ENCODE measurements at places on chromosomes 13 and 19.

- peaks cover 23% of the 10 kb centered on the region for H3K4me1 ChIP-seq
- DNase-seq, result no peak
- H3K27ac ChIP-seq, result no peak overlapping the region
These were observed 4.2 kb upstream of the CILP2 start for GRCh38 chr19:19533841-19534240.

GRCh38 chr13:79919091-79919490 is 421.8 kb downstream of the SPRY2 start:
- H3K4me1 ChIP-seq, result no peaks in the 10 kb centered on the region
- H3K36me3 ChIP-seq, result no peaks in the 10 kb centered on the region
- H3K27ac ChIP-seq, result no peak overlapping the region
- DNase-seq, result no peak

GRCh38 chr13:71685072-71685471 is 181.9 kb downstream of the DACH1 start:
- no peaks in the 10 kb centered on the region for H3K27me3 ChIP-seq
- DNase-seq, result no peak
- no peaks in the 10 kb centered on the region for H3K4me1 ChIP-seq
- H3K27ac ChIP-seq, result no peak overlapping the region
- no peak overlapping the region for H3K4me3 ChIP-seq

GRCh38 chr13:112733661-112734379 is 44.0 kb downstream of the ATP11A start:
- H3K4me3 ChIP-seq, result no peak overlapping the region
- H3K4me1 ChIP-seq, result no peaks in the 10 kb centered on the region
- H3K36me3 ChIP-seq, result peaks cover 3% of the 10 kb centered on the region
- H3K27ac ChIP-seq, result no peak overlapping the region
- no peaks in the 10 kb centered on the region for H3K27me3 ChIP-seq

DNA sequence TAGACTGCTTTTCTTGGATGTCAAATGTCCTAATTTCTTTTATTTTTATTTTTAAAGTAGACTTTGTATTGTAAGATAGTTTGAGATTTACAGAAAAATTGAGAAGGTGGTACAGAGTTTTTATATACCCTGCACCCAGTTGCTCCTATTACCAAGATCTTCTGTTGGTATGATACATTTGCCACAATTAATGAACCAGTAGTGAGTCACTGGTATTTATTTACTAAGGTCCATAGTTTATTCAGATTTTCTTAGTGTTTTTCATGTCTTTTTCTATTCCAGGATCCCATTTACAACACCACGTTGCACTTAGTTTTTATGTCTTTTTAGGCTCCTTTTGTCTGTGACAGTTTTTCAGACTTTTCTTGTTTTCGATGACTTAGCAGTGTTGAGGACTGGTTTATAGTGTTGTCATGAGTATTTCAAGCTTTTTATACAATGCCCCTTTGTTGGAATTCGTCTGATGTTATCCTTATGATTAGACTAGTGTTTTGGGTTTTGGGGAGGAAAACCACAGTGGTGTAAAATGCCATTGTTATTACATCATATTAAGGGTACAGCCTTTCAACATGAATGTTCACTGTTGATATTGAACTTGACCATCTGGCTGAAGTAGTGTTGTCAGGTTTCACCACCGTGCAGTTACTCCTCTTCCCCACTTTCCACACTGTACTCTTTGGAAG is 35.9 kb downstream of the COG3 start:
- H3K27ac ChIP-seq, result no peak overlapping the region
- DNase-seq, result no peak
- no peaks in the 10 kb centered on the region for H3K4me1 ChIP-seq

- H3K27me3 ChIP-seq, result no peaks in the 10 kb centered on the region
- H3K4me3 ChIP-seq, result no peak overlapping the region
- no peak for DNase-seq
- H3K4me1 ChIP-seq, result peaks cover 21% of the 10 kb centered on the region
These were observed 2.9 kb downstream of the DDX49 start for GRCh38 chr19:18922228-18922985.

DNA sequence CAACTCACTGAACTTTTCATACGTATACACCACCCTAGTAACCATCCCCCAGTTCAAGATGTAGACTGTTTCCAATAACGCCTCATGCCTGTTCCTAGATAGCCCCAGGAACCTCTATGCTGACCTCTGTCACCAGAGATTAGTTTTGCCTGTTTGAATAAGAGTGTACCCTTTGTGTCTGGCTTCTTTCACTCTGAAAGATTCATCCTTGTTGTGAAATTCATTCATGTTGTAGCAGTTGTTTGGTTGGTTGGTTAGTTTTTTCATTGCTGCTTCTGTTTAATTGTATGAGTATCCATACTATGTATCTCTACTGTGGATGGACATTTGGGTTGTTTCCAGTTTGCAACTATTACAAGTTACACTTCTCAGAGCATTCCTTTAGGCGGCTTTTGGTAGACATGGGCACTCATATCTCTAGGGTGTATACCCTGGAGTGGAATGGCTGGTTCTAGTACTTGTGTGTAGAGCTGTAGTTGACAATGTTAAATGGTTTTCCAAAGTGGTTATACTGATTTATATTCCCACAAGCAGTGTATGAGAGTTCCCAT is 1.6 kb downstream of the RNASEH2B start:
- H3K4me3 ChIP-seq, result peak overlapping the region; percentile 87
- H3K36me3 ChIP-seq, result no peaks in the 10 kb centered on the region
- no peak for DNase-seq
- H3K27me3 ChIP-seq, result no peaks in the 10 kb centered on the region
- H3K27ac ChIP-seq, result peak overlapping the region; percentile 95
- H3K4me1 ChIP-seq, result peaks cover 21% of the 10 kb centered on the region

- no peak overlapping the region for H3K4me3 ChIP-seq
- H3K4me1 ChIP-seq, result no peaks in the 10 kb centered on the region
- no peak for DNase-seq
- no peaks in the 10 kb centered on the region for H3K27me3 ChIP-seq
- H3K27ac ChIP-seq, result no peak overlapping the region
- H3K36me3 ChIP-seq, result no peaks in the 10 kb centered on the region
These were observed 106.0 kb upstream of the CSNK1A1L start for GRCh38 chr13:37211487-37211886.

DNA sequence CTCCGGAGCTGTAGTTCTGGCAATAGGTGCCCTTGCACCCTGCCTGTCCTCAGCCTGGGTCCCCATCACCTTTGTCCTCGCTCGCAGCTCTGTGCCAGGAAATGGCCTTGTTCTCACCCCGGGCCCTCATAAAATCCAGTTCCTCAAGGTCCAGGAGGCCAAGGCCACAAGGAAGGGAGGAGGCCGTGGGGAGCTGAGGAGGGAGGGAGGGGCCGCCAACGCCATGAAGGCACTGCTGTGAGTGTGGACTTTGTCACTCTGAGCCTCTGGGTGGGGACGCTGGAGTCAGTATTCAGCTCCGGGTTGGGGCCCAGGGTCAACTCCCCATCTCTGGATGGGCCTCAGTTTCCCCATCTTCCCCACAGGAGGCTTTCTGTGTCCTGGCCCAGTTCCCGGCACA is 9.2 kb upstream of the GNA11 start:
- no peak overlapping the region for H3K27ac ChIP-seq
- H3K4me3 ChIP-seq, result no peak overlapping the region
- H3K36me3 ChIP-seq, result no peaks in the 10 kb centered on the region
- no peak for DNase-seq
- no peaks in the 10 kb centered on the region for H3K27me3 ChIP-seq

DNA sequence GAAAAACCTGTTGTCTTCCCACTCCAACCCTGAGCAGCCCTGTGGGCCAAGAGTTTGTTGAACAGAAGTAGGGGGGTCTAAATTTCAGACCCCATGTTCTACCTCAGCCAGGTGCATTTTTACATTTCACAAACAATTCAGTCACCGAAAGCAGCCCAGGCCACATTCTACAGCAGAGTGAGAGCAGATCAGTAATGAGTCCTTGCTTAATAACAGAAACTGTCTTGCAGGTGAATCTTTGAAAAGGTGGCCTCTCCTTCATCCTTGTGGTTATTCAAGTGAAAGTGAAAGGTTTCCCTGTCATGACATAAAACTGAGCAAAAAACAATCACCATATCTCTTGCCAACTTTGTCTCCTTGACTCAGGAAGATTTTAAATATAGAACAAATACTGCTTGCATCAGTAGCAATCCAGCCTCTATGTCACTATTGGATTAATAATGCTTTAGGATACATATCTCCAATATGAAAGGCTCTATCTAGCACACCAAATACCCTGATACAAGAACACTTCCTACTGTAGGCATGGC is 670.2 kb downstream of the DIAPH3 start:
- no peak for DNase-seq
- H3K4me3 ChIP-seq, result no peak overlapping the region
- no peaks in the 10 kb centered on the region for H3K27me3 ChIP-seq
- no peaks in the 10 kb centered on the region for H3K36me3 ChIP-seq
- H3K27ac ChIP-seq, result no peak overlapping the region
- no peaks in the 10 kb centered on the region for H3K4me1 ChIP-seq

- H3K4me1 ChIP-seq, result no peaks in the 10 kb centered on the region
- DNase-seq, result no peak
- no peak overlapping the region for H3K27ac ChIP-seq
- no peaks in the 10 kb centered on the region for H3K36me3 ChIP-seq
- no peaks in the 10 kb centered on the region for H3K27me3 ChIP-seq
These were observed 112.0 kb downstream of the TBC1D4 start for GRCh38 chr13:75369981-75370380.

DNA sequence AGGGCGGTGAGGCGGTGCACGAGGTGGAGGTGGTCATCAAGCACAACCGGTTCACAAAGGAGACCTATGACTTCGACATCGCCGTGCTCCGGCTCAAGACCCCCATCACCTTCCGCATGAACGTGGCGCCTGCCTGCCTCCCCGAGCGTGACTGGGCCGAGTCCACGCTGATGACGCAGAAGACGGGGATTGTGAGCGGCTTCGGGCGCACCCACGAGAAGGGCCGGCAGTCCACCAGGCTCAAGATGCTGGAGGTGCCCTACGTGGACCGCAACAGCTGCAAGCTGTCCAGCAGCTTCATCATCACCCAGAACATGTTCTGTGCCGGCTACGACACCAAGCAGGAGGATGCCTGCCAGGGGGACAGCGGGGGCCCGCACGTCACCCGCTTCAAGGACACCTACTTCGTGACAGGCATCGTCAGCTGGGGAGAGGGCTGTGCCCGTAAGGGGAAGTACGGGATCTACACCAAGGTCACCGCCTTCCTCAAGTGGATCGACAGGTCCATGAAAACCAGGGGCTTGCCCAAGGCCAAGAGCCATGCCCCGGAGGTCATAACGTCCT is 9.4 kb upstream of the PROZ start:
- H3K36me3 ChIP-seq, result no peaks in the 10 kb centered on the region
- peaks cover 19% of the 10 kb centered on the region for H3K4me1 ChIP-seq
- DNase-seq, result no peak
- H3K27me3 ChIP-seq, result no peaks in the 10 kb centered on the region

DNA sequence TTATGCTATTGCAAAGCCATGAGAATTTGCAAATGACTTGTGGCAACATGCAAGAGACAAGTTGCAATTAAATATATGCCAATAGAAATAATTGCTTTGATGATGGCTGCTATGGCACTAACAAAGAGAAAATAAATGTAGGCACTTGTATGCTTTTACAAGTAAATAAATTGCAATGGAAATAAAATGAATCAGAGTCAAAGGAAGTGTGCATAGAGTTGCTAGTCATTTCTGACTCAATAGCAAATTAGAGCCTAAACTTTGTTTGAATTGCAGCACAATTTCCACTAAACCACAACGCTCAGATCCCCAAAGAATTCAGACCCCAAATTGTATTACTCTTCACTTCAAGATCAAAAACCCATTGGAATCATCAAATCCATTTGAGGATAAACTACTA is 792.1 kb upstream of the ARGLU1 start:
- no peaks in the 10 kb centered on the region for H3K4me1 ChIP-seq
- no peak overlapping the region for H3K4me3 ChIP-seq

DNA sequence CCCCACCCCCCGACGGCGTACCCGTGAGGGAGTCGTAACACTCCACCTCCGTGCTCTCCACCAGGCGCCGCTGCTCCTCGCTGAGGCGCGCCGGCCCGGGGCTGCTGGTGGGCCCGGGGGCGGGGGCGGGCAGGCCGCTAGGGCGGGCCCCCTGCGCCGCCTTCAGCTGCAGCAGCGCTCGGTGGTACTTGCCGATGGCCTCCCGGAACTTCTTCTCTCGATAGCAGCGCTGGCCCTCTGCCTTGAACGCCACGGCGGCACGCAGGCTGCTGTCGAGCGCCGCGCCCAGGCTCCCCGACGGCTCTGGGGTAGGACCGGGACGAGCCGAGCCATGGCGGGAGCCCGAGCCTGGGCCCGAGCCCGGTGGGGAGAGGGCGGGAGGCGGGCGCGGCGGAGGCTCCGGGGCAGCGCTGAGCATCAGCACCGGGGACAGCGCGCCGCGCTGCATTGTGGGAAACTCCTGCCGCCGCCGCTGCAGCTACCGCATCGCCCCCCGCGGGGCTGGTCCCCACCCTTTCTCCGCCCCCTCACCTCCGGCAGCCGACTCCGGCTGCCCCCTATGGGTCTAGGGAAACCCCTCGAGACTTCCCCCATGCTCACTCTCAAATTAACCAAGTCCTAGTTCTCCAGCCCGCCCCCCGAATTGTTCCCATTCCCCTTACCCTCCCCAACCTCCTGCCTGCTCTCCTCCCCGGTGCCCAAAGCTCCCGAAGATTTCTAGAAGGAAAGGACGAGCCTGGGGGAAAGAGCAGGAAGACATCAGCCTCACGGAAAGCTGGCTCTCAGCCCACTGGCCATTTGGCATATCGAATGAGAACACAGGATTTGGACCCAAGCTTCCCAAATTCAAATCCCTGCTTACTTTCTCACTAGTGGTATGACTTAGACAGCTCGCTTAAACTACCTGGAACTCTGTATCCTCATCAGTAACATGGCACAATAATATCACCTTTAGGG is at the start of gene TTC9B:
Gene TTC9B (minus strand): TSS at position 451 of the 957 bp plus-strand sequence. CDS start 3 bp downstream, at position 448.
- no peak within 1 kb of the TSS for H3K27ac ChIP-seq
- peaks cover 7% of the 10 kb centered on the region for H3K4me1 ChIP-seq
- H3K4me3 ChIP-seq, result no peak within 1 kb of the TSS
- H3K27me3 ChIP-seq, result peaks cover 28% of the 10 kb centered on the region

DNA sequence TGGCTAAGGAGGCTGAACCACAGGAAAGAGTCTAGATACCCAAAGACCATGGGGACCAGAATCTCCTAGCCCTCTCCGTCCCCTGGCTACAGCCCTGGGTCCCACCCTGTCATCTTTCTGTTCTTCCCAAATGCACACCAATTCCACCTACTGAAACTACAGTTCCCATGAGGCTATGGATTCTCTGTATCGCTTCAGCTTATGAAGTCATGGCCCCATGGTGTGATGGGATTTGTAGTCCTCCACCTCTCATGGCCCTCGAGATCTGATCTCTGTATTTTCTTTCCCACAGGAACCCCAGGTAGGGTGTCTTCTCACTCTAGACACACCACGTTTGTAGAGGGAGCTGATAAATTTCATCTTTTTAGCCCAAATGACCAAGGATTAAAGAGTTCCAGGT is 11.8 kb downstream of the PTPRH start:
- H3K36me3 ChIP-seq, result no peaks in the 10 kb centered on the region
- H3K4me3 ChIP-seq, result no peak overlapping the region
- H3K27ac ChIP-seq, result no peak overlapping the region
- DNase-seq, result no peak

- H3K36me3 ChIP-seq, result no peaks in the 10 kb centered on the region
- H3K4me3 ChIP-seq, result no peak overlapping the region
- no peaks in the 10 kb centered on the region for H3K27me3 ChIP-seq
- no peaks in the 10 kb centered on the region for H3K4me1 ChIP-seq
- DNase-seq, result no peak
- H3K27ac ChIP-seq, result no peak overlapping the region
These were observed 97.8 kb downstream of the RNF17 start for GRCh38 chr13:24861617-24862362.

Data from effector memory CD4-positive, alpha-beta T cell (primary cell).